ENCODE measurements at places on chromosomes 2 and 18.

DNA sequence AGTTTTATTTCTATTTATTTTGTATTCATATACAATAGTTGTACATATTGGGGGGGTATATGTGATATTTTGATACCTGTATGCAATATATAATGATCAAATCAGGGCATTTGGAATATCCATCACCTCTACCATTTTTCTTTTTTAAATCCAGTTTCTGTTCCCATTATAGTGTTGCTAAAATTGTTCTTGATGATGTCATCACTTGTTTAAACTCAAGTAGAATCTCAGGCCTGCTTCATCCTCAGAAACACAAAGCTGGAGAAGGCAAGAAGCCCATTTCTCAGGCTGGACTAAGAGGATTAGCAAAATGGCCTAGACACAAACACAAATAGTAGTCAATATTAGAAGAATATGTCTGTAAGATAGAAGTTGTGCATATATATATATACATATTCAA lies 747.1 kb upstream of the ACVR2A start:
- DNase-seq: no peak

- no peak for DNase-seq
Measured at GRCh38 chr2:62234755-62235655, 39.1 kb downstream of the B3GNT2 start.

DNA sequence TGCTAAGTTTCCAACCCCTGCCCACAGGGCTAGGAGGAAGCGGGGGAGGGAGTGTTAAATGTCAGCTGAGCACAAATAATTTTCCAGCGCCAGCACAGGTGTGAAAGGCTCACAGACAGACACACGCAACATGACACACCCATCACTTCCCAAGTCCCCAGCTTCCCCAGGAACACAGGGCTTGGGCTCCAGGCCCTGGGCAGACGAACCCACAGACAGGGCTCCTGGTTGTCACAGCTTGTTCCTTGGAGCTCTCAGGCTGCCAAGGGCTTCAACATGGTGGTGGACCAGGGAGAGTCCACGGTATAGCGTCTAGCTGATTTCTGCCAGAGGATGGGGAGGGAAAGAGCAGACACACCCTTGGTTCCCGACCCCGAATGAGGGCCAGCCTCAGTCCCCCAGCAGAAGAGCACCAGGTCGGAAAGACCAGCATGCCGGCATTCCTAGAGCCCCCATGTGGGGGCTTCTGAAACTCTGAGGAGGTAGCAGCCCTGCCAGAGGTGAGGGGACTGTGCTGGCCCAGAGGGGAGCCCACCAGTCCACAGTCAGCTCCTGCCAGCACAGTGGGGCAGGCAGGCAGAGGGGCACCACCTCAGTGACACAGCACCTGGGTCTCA lies 1.9 kb downstream of the DUSP2 start:
- no peak for DNase-seq

DNA sequence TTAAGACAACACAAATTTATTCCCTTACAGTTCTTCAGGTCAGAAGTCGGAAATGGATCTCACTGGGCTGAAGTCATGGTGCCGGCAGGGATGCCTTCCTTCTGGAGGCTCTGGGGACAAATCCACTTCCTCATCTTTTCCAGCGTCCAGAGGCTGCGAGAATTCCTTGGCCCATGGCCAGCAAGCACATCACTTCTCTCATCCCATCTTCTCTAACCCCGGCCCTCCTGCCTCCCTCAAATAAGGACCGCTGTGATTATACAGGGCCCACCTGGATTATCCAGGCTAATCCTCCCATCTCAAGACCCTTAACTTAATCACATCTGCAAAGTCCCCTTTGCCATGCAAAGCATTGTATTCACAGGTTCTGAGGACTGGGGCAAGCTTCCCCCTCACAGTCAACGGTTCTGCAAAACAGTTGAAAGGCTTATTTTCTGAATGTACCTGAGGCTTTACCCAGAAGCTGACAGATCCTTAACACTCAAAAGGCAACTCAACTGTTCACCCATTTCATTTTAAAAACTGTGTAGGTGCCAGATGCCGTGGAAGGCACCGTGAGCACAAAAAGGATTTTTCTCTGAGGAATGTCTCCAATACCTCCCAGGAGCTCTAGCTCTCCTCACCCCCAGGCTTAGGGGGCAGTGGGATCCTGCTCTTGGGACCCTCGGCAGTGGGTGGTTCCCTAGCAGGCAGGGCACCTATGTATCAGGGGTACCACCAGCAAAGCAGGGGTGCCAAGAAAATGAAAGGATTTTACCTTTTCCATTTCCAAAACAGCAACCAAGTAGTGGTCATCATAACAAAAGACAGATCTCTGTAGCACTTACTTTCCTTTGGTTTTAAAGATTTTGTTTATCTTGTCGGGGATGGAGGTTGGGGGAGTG lies 84.0 kb downstream of the KCTD1 start:
- DNase-seq: no peak

GRCh38 chr2:241895427-241895711 lies 25.8 kb downstream of the RTP5 start:
- no peak for DNase-seq

DNA sequence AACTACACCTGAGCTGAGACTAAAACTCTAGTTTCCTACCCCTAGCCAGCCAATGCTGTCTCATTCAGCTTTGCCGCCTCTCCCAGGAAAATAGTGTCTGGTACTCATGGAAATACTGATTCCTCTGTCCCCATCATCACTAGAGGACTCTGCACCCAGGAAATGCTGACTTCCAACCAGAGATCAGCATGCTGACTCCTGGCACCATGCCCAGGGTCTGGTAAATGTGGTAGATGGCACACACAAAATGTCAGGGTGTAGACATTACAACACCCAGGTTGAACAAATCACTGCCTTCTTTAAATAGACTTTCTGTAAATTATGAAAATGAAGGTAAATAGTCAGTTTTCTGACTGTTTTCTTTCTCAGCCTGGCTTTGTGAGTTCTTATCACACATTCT lies 307.3 kb upstream of the CHAC2 start:
- no peak for DNase-seq
